ENCODE measurements at places on chromosomes 16 and 17. TPM values are rescaled to one million over a fixed set of nuclear protein-coding genes. Genes with fewer than 3 reads are reported as not detected.

- H3K27ac ChIP-seq: peak overlapping the region; percentile 73
- H3K4me3 ChIP-seq: peak overlapping the region; percentile 82
- peaks cover 5% of the 10 kb centered on the region for H3K4me1 ChIP-seq
- DNase-seq: no peak
Observed at GRCh38 chr16:30775131-30775391, 11.9 kb downstream of the ZNF629 start.

DNA sequence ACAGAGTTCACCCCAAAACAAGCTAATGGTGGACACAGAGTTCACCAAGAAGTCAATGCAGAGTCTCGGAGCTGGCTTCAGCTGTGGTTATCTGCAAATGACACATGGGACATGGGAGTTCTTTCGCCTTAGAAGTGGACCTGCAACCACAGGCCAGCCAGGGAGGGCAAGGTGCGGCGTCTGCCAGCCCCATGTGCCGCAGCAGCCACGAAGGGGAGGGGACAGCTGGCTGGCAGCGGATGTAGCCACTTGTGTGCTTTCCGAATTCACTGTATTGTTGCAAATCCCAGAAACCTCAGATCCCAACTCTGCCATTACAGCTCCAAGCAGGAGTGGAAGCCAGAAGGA lies 24.8 kb downstream of the LMF1 start:
- H3K36me3 ChIP-seq: peaks cover 9% of the 10 kb centered on the region
- H3K4me1 ChIP-seq: no peaks in the 10 kb centered on the region
- DNase-seq: no peak
- H3K27me3 ChIP-seq: no peaks in the 10 kb centered on the region
- no peak overlapping the region for H3K27ac ChIP-seq
- H3K4me3 ChIP-seq: no peak overlapping the region

DNA sequence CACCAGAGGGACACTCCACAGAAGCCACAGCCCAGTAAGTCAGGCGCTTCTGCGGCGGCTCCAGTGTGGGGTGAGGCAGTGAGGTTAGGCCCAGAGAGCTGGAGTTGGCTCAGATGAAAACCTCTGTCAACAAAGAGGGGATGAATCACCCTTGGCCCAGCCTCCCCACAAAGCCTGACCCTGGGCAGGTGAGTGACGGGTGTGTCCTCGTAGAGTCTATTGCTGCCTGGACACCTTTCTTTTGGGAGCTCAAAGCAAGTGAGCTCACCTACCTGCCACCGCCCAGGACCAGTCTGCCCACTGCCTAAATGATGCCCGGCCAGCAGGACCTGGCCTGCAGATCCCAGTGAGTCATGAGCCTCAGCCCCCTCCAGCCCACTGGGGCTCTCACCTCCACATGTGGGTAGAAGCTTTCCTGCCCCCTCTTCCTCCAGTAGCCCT lies 24.9 kb upstream of the DBNDD1 start:
- H3K4me3 ChIP-seq: 0 out of 2 replicates have a peak overlapping the region, but pooled peaks have one; percentile 2
- DNase-seq: peak; percentile 91
- no peaks in the 10 kb centered on the region for H3K27me3 ChIP-seq
- peak overlapping the region; percentile 67 for H3K27ac ChIP-seq
- peaks cover 26% of the 10 kb centered on the region for H3K4me1 ChIP-seq

GRCh38 chr16:79170555-79171246 lies 429.8 kb downstream of the MAF start:
- DNase-seq: no peak
- H3K27me3 ChIP-seq: 0 out of 2 replicates have a peak, but pooled peaks cover 5% of the 10 kb centered on the region
- no peaks in the 10 kb centered on the region for H3K4me1 ChIP-seq

GRCh38 chr16:17944345-17944744 lies 392.2 kb downstream of the NPIPA8 start:
- no peaks in the 10 kb centered on the region for H3K36me3 ChIP-seq
- H3K4me3 ChIP-seq: no peak overlapping the region
- no peak for DNase-seq
- no peaks in the 10 kb centered on the region for H3K27me3 ChIP-seq

- no peak for DNase-seq
- H3K36me3 ChIP-seq: no peaks in the 10 kb centered on the region
- H3K4me1 ChIP-seq: no peaks in the 10 kb centered on the region
- no peak overlapping the region for H3K4me3 ChIP-seq
- H3K27me3 ChIP-seq: no peaks in the 10 kb centered on the region
- no peak overlapping the region for H3K27ac ChIP-seq
Observed at GRCh38 chr16:56109205-56109604, 82.1 kb upstream of the GNAO1 start.

DNA sequence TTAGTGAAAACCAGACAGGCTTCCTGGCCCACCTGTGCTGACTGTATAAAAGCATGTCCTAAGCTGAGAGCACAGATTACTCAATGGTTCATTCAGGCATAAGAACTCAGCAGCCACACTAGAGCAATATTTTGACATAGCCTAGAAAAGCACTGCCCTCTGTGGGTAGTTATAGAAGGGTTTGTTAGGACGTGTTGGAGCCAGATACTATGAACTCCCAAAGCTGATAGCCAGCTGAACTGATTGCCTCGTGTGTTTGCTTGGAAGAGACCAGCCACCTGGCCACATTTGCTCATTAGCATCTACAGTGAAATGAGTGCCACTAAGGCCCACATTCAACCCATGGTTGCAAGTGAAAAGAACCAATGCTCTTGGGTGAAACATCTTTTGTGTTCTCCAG lies 30.8 kb upstream of the ABCA5 start:
- no peak overlapping the region for H3K27ac ChIP-seq
- no peaks in the 10 kb centered on the region for H3K4me1 ChIP-seq

The KRTAP9-2 gene
- not detected for total RNA-seq

- no peaks in the 10 kb centered on the region for H3K36me3 ChIP-seq
- no peaks in the 10 kb centered on the region for H3K4me1 ChIP-seq
Observed at GRCh38 chr17:56011406-56012131, 141.7 kb upstream of the ANKFN1 start.

The CCDC144A gene
- total RNA-seq: 0.17 TPM

DNA sequence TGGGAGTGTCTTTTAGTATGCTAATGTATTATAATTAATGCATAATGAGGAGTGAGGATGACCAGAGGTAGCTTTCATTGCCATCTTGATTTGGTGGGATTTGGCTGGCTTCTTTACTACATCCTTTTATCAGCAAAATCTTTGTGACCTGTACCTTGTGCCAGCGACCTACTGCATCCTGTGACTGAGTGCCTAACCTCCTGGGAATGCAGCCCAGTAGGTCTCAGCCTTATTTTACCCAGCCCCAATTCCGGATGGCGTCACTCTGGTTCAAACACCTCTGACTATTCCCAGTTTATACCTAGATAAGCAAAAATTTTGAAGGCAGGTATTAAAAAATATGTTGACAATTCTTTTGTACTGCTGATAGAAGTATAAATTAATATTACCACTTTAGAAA lies 10.5 kb upstream of the BLMH start:
- H3K27ac ChIP-seq: no peak overlapping the region
- no peaks in the 10 kb centered on the region for H3K4me1 ChIP-seq
- no peak overlapping the region for H3K4me3 ChIP-seq
- no peaks in the 10 kb centered on the region for H3K27me3 ChIP-seq
- no peaks in the 10 kb centered on the region for H3K36me3 ChIP-seq
- DNase-seq: no peak

DNA sequence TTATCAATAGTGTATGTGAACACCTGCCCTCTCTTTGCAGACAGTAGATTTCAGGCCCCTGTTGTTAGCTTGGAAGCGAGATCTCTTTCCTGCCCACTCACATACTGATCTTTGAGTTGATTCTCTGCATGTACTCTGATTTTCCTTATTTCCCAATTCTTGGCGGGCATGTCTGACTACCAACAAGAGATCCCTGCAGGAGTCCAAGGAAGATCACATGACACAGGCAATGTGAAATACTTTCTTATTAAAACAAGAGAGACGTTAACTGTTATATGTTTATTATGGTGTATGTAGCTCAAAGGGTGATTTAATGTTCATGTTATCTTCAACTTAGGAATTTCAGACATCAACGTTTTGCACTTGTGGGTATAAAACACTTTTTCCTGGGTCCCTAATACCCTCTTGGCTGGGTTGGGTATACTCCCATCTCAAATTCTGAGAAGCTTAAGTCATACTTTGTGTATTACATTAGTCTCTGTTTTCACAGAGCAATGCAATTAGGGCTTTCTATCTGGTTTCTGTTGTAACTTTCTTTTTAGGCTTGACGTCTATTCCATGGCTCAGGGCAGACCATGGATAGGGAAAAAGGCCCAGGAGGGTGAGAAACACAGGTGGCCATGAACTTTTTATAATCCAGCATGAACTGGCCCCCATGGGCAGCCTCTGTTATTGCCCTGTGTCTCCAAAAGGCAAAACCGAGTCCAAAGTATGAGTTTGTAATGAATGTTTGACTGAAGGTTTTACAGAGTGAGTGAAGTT lies 32.2 kb downstream of the HSD17B2 start:
- H3K27me3 ChIP-seq: no peaks in the 10 kb centered on the region
- no peaks in the 10 kb centered on the region for H3K36me3 ChIP-seq
- H3K4me3 ChIP-seq: no peak overlapping the region
- H3K4me1 ChIP-seq: peaks cover 18% of the 10 kb centered on the region
- no peak for DNase-seq

- no peak overlapping the region for H3K4me3 ChIP-seq
- H3K36me3 ChIP-seq: no peaks in the 10 kb centered on the region
- no peaks in the 10 kb centered on the region for H3K27me3 ChIP-seq
- peak overlapping the region; percentile 51 for H3K27ac ChIP-seq
Observed at GRCh38 chr17:66712453-66712852, 122.5 kb upstream of the CACNG5 start.

Measured in PC-3 (cell line).